ENCODE measurements at places on chromosomes 5 and 9.

DNA sequence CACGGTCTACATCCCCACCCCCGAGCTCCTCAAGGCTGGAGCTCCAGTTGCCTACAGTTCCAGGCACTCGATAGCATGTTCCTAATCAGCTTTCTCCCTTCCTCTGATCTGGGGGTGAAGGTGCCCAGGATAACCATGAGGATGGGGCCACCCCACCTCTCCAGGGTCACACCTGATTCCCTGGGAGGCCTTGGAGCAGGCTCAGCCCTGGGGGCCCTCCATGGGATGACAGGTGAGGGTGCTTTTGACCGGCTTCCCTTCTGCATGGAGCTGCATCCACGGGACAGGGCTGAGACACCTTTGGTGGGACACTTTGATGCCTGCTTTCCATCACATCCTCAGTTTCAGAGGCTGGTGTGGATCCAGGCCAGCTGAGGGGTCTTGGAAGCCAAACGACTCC lies 28.6 kb downstream of the GADD45G start:
- no peak for DNase-seq

GRCh38 chr9:16236882-16237281 lies 633.6 kb downstream of the BNC2 start:
- DNase-seq: peak; percentile 87

DNA sequence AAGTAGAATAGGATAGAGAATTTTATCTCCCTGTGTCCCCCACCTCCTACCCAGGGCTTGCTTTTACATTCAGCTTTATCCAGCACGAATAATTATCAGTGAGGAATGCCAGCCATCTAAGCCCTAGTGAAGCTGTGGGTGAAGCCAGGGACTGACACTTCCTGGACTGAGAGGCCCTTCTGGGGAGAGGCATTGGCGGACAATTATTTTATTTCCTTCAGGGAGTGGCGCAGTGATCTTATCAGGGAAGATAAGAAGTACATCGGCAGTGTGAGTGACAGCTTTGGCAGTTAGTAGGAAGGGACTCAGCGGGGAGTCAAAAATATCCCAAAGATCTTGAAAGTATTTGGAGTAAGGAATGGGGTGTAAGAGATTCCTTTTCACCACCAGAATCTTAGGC lies 34.9 kb upstream of the RPS23 start:
- DNase-seq: peak; percentile 52

DNA sequence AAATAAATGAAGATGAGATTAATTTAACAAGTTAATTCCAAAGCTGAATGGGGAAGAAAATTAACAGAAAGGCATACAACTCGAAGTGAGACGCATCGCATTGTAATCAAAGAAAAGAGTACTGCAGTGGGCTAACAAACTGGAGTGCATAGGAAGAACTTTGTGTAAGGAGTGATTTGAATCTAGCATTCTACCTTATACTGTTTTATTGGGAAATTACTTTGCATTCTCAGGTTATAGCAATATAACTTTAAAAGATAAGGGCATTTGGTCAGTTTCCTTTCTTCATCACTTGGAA lies 124.5 kb upstream of the TLE4 start:
- DNase-seq: no peak

GRCh38 chr5:54570916-54571315 lies 53.4 kb downstream of the SNX18 start:
- peak; percentile 46 for DNase-seq

GRCh38 chr5:117461403-117461802 lies 886.8 kb upstream of the SEMA6A start:
- no peak for DNase-seq

GRCh38 chr9:20199111-20199510 lies 410.3 kb upstream of the SLC24A2 start:
- DNase-seq: no peak

DNA sequence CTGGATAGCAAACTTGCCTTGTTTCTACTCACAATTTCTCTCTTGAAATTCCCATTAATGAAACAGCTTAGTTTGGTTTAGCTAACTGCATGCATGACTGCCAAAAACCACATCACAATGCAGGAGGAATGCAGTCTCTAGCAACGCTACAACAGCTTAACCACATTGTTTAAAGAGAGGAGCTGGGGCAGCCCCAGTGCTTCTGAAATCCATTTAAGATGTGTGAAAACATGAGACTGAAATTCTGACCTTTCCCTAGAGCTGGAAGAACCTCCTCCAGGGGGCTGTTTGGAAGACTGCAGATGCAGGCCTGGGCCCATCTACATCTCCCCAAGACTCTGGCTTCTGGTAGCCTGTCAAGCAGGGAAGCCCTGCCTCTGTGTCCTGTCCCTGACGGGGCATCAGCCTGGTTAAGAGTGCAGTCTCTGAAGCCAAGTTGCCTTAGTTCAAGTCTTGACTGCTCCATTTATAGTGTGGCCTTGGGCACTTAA lies 157.1 kb downstream of the ZNF462 start:
- peak; percentile 92 for DNase-seq

DNA sequence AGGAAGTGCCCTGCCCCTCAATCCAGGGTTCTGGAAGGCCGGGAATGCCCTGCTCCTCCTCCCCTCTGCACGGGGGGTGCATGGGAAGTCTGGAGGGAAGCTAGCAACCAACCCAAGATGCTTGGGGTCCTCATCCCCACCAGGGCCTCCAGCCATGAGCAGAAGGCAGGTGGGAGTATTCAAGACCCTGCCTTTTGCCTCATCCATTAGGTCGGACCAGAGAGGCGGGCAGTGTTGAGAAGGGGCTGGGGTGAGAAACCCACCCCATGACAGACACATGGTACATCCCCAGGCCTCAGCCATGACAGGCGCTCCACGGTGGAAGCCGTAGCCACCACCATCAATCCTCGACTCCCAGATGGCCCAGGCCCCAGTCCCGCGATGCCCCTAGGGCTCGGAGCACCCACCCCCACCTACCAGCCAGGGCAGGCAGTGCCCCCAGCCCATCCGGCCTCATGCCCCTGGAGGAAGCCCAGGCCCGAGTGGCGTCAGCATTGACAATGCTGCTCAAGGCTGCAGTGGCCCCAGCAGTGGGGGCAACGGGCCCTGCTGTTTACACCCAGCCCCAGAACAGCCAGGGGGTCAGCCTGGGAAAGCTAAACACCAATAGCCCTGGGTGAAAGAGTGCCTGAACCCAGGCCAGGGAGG lies 8.6 kb downstream of the NR5A1 start:
- no peak for DNase-seq

- peak; percentile 17 for DNase-seq
Observed at GRCh38 chr9:99231711-99232110, 9.6 kb downstream of the SEC61B start.

GRCh38 chr9:29969856-29970647 lies 2396.8 kb upstream of the C9orf72 start:
- DNase-seq: no peak

GRCh38 chr5:171534043-171534895 lies 114.8 kb downstream of the FGF18 start:
- no peak for DNase-seq

DNA sequence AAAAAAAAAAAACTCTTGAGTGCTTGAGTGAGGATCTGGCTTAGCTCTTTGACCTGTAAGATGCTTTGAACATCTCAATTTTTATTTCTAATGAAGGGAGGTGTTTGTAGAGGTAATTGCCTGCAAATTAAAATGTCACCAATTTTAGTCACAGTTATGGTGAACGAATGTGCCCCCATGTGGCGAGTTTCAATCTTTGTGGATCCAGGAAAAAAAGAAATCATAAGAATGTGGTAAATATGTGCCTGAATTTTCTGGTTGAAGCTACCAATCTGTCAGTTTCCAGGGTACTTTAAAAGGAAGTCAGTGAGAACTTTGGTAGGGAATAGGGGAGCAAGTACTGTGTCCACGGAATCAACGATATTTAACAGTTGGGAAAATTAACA lies 1772.4 kb upstream of the CDH9 start:
- no peak for DNase-seq

DNA sequence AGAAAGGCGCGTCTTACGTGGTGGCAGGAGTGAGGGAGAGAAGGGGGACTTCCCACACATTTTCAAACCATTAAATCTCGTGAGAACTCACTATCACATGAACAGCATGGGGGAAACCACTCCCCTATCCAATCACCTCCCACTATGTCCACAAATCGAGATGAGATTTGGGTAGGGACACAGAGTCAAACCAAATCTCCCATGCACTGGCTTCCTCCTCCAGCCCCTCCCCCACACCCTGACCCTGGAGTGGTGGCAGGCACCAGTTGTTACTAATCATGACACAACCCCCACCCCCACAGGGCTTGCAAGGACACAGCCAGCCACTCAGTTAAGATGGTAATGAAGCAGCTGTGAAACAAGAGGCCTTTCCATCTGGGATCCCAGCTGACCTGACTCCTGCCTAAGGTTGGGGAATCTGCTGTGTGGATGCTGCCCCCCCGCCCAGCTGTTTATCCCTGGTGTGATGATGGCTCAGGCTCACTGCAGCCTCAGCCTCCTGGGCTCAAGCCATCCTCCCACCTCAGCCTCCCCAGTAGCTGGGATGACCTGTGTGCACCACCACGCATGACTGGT lies 57.1 kb upstream of the FUBP3 start:
- DNase-seq: no peak

DNA sequence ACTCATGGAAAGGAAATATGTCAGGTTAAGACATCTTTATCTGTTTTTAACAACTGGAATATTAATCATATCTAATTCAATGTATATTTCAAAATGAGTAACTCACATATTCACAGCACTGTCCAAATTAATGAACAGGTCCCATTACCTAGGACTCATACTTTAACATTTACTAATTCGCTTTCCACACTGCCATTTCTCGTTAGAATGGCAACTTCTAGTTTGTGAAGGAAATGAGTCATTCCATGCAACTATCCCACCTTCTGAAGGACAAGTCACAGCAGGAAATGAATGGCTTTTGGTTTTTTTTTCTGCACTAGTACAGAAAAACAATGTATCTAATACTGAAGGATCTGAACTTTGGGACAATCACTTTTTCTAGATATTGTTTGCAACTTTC lies 24.6 kb upstream of the IFNK start:
- peak; percentile 41 for DNase-seq

DNA sequence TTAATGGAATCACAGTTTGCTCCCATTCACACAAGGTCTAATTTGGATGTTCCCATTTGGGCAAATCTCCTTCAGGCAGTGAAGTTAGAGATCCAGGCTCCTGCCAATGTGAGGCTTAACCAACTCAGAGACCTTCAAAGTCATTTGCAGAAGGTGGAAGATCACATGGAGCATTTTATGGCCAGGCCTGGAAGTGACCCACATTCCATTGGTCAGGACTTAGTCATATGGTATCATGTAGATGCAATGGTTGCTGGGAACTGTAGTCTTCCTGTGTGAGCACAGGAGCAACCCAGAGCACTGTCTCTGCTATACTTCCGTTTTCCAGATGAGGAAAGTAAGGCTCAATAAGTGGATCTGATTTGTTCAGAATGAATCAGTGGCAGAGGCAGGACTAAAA lies 292.7 kb upstream of the SMARCA2 start:
- peak; percentile 7 for DNase-seq

DNA sequence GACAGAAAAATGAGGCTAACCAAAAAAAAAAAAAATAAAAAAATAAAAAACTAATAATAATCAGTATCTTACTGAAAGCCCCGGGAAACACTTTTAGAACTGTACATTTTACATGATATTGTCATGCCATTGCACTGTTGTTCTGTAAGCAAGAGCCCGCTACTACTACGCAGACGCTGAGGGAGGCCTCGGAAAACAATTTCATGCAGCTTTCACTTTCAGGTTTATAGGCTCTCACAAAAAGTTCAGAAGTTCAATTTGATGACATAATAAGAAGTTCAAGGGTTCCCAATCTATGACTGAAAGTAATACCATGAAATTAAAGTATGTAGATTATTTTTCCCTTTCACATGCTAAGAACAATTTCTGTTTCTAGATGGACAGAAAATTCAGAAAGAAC lies 318.3 kb upstream of the ITGA1 start:
- no peak for DNase-seq

DNA sequence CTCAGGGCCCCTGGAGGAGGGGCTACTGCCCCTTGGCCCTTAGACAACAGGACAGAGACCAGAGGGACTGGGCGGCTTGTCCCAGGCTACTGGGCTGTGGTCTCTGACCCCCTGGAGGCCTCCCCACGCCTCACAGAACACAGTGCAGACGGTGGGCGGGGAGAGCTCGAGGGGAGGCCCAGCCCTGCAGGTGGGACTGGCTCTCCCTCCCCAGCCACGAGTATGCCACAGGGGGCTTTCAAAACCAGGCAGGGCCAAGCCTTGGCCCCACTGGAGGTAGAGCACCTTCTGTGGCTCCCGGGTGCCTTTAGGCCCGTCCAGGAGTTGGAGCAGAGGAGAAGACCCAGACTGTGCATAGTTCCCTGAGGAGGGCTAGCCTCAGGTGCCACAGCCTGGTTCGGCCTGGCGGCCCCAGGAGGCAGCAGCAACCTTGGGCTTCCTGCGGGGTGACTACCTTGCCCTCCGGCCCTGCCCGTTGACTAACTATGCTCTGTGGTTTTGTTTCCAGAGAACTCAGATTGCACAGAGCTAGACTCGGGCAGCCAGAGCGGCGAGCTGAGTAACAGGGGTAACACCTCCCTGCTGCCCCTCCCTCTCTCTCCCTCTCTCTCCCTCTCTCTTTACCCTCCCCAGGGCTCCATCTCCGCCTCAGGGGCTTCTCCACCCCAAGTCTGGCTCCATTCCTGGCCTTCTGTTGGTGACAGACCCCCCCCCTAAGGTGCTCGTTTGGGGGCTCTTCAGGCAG lies 15.5 kb downstream of the CARD19 start:
- DNase-seq: no peak

GRCh38 chr9:116661037-116661954 lies 25.8 kb upstream of the TRIM32 start:
- peak; percentile 70 for DNase-seq

All from fibroblast of skin of back (primary cell).